ENCODE measurements at places on chromosomes 7 and 10.

DNA sequence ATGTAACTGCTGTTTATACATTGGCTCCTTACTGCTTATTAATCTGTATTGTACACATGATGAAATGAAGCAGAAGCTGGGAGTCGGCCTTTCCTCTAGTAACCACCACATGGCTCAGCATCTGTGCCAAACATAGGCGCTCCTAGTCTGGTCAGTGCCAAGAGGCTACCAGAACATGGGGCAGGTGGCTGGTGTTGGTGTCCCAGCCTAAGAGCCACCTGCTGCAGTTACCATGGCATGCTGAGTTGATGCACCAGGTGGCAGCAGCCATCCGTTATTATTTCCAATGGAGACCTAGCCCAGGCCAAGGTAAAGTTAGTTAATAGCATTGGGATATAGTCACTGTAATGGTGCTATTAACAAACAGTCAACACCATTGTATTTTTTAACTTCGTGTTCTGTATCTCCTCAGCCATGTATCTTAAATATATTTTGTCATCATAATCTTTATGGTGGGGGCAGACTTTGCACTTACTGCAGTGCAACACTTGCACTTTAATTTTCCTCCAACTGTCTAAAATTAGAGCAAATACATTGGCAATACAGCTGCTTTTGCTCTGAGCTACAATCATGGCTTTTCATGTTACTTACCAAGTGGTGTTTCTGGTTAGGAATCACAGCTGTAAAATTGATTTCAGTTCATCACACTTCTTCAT lies 33.1 kb downstream of the HBP1 start:
- peak; percentile 30 for DNase-seq

DNA sequence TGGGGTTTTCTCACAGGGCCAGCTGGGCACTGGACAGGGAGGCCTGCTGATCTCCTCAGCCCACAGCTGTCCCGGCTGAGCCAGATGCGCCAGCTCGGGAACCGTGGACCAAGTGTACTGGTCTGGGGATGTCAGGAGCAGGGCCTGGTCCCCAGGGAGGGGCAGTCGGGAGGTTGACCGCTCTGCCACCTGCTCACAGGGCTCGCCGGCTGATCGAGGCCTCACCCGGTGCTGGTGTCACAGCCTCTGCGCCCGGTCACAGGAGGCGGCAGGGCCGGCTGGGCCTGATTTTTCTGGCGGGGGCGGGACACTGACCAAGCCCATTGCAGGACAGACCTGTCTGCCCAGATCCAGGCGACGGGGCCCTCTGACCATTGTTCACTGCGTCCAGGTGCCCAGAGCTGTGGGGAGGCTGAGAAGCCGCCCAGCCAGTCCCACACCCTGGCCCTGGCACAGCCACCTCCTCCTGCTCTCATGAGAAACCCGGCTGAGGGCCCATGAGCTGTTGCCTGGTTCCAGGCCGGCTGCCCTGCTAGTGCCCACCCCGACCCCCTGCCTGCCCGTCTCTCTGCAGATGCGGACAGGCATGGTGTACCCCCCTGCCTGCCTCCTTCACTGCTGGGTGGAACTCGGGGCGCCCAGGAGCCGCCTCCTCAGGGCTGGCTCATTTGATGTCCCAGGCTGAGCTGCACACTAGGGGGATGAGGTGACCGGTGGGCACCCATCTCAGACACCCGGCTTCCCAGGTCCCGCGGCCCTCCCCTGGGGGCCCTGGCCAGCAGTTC lies 3.0 kb upstream of the TMEM184A start:
- no peak for DNase-seq

- peak; percentile 18 for DNase-seq
Measured at GRCh38 chr7:156460858-156461627, 179.5 kb upstream of the RNF32 start.

- peak; percentile 25 for DNase-seq
Measured at GRCh38 chr10:121900443-121901174, 27.2 kb downstream of the ATE1 start.

- DNase-seq: no peak
Measured at GRCh38 chr10:44389556-44389955, 4.7 kb upstream of the CXCL12 start.

- DNase-seq: no peak
Measured at GRCh38 chr10:111390813-111391563, 314.2 kb downstream of the ADRA2A start.

DNA sequence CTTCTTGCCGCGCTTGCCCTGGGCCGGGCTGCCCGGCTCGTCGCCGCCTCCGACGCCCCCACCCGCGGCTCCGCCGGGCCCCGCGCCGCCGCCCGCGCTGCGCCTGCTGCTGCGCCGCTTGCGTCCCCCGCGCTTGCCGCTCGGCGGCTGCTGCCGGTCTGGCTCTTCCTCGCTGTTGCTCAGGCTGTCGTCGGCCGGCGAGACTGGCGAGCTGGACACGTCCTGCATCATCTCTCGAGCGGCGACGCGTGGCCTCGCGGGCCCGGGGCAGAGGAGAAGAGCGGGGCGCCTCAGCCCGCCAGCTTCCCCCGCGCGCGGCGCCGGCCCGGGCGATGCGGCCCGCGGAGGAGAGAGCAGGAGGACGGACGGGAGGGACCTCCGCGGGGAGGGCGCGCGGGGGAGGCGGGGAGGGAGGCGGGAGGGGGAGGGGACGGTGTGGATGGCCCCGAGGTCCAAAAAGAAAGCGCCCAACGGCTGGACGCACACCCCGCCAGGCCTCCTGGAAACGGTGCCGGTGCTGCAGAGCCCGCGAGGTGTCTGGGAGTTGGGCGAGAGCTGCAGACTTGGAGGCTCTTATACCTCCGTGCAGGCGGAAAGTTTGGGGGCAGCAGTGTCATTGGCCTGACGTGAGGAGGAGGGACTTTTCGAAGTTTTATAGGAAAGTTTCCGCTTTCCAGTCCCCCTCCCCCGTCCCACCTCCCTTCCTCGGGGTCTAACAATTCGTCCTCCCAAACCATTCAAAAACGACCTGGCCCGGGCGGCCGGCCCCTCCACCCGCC lies at the start of gene TWIST1:
Gene TWIST1 (minus strand): TSS at position 546 of the 779 bp plus-strand sequence. CDS start 315 bp downstream, at position 231.
- peak; percentile 70 for DNase-seq

- no peak for DNase-seq
Measured at GRCh38 chr10:4331150-4331549, 494.9 kb upstream of the AKR1E2 start.

GRCh38 chr10:100748231-100749058 lies 3.1 kb downstream of the PAX2 start:
- DNase-seq: peak; percentile 31

DNA sequence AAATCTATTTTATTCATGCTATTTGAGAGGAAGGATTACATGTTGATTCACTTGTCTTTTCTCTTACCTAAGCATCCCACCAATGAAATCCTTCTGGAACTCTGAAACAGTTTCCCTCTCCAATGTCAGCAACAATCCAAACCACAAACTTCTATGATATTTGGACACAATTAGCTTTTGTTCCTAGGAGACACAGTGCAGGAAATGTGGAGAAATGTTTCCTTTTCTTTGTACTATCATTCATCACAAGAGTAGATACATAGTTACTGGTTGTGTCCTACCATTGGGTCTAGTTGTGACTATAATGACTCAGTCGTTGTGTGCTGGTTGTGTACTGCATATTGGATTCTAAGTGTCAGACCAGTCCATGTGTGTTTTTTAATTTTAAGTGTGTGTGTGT lies 156.8 kb upstream of the MAGI2 start:
- no peak for DNase-seq

GRCh38 chr10:96988426-96988825 lies 156.3 kb downstream of the LCOR start:
- DNase-seq: no peak

- DNase-seq: no peak
Measured at GRCh38 chr10:91024541-91024940, 103.7 kb upstream of the ANKRD1 start.

DNA sequence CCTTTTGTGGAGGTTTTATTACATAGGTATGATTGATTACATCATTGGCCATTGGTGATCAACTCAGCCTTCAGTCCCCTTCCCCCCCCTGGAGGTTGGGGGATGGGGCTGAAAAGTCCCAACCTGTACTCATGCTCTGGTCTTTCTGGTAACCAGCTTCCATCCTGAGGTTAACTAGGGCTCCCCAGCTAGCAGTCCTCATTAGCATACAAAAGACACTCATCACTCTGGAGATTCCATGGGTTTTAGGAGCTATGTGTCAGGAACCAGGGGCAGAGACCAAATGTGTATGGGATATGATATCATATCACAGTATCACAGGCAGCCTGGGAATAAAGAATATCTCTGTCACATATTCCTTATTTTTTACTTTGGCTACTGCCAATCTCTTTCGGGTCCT lies 13.6 kb downstream of the CCSER2 start:
- DNase-seq: no peak

GRCh38 chr7:39042670-39043069 lies 65.0 kb downstream of the POU6F2 start:
- no peak for DNase-seq

DNA sequence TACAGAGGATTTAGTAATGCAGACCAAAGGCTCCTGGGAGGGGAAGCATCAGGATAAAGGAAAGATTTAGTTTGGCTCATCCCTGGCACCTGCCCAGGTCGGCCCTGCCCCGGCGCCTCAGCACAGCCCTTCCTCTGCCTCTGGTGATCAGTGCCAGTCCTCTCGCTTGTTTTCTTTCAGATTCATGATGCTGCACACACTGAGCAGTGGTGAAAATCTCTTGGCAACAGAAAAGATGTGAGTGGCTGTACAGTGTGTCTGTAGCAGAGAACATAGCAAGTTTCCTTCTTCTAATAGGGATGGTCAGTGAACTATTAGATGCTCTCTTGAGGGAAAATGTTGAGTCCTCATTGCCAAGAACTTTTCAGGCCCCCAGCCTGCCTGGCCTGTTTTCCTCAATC lies 994.1 kb downstream of the KCNMA1 start:
- DNase-seq: no peak

DNA sequence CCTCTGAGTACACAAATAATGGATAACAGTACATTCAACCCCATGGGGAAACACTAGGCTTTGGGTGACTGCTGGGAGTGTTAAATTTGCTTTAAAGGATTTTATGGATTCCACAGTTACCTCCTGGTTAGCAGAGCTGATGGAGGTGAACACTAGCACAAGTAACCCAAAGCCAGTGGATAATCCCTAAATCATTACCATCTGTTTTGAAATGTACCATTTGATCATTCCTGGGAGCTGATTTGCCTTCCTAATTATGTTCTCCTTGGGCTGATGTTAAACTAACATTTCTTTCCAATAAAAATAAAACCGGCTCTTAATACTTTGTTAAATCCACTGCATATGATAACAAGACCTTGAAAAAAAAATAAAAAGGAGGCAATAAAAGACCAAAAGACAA lies 493.9 kb downstream of the PLXNA4 start:
- no peak for DNase-seq

GRCh38 chr7:41315764-41316163 lies 387.1 kb downstream of the INHBA start:
- DNase-seq: no peak

- DNase-seq: peak; percentile 9
Measured at GRCh38 chr10:120217736-120218135, 239.3 kb upstream of the PLPP4 start.

GRCh38 chr10:70812814-70813213 lies 2.9 kb upstream of the SGPL1 start:
- no peak for DNase-seq

DNA sequence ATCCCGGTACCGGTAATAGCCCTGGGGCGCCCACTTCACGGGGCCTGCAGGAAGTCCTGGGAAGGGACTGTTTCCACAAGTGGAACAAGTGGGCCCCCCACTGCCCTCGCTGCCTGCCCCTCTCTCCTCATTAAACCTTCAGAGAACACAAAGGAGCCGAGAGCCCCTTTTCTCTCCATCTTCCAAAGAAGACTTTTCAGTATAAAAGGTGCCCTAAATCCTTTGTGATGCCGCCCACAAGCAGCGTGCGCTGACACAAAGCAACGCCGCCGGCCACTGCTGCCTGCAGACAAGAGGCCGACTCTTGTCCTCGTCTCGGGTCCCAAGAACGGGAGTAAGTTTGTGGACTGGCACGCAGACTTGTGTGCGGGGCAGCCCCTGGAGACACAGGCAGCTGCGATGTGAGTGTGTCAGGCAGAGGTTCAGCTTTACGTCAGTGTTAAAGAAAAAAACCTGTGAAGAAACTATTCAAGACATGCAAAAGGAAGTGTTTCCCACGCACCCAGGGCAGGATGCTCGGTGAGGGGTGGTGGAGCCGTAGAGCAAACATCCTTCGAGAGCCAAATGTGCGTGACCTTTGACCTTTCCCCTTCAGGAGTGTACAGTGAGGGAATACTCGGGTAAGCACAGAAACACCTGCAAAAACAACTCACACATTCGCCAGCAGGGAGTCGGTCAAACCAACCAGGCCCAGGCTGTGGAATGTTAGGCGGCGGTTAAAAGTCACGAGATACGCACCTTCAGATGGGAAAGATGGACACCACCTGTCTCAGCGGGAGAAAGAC lies 118.2 kb downstream of the VIPR2 start:
- no peak for DNase-seq

DNA sequence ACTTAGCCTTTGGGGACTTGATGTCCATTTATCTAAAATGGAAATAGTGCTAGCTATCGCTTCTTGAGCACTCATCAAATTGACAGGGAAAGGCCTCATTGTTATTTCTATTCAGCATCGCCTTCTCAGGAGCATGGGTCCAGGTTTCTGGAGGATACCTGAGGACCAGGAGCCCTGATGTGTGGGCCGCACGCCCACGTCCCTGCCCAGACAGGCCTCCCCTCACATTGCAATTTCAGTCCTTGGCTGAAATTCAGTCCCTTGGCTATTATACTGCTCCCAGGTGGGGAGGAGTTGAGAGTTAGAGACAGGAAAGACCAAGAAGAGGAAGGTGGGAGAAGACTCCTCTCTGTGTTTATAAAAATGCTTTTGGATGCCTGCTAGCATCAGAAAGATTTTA lies 38.9 kb downstream of the GPRIN2 start:
- DNase-seq: no peak

All from nephron progenitor cell (in vitro differentiated cells).